ENCODE measurements at places on chromosomes 6 and 20. TPM values are rescaled to one million over a fixed set of nuclear protein-coding genes. Genes with fewer than 3 reads are reported as not detected.

GRCh38 chr6:165662041-165662748, 846 bp downstream of the PDE10A start:
- H3K27ac ChIP-seq: no peak overlapping the region
- no peak for DNase-seq
- peaks cover 54% of the 10 kb centered on the region for H3K27me3 ChIP-seq
- no peak overlapping the region for H3K4me3 ChIP-seq

GRCh38 chr20:41432746-41433145, 66.1 kb upstream of the EMILIN3 start:
- no peaks in the 10 kb centered on the region for H3K27me3 ChIP-seq
- DNase-seq: no peak
- H3K4me3 ChIP-seq: peak overlapping the region; percentile 41
- H3K27ac ChIP-seq: peak overlapping the region; percentile 84
- peaks cover 53% of the 10 kb centered on the region for H3K36me3 ChIP-seq
- peaks cover 74% of the 10 kb centered on the region for H3K4me1 ChIP-seq

DNA sequence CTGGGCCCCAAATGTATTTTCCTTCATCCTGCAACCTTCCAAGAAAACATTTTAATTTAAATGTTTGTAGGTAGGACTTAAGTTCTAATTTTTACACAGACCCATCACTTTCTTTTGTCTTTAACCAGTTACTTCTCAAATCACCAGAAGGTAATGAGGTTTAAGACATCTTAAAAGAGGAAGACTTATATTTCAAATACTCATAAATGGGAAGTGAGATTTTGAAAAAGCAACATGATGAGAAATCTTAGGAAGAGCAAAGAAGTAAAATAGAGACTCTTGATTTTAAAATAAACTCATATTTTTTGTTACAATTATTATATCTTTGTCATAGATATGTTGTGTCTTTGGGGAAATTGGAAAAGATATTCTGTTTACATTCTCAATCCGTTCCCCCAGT, 82.3 kb downstream of the SYNE1 start:
- H3K36me3 ChIP-seq: no peaks in the 10 kb centered on the region
- no peaks in the 10 kb centered on the region for H3K27me3 ChIP-seq
- H3K4me3 ChIP-seq: no peak overlapping the region
- H3K27ac ChIP-seq: no peak overlapping the region

The LY6G6D gene
- not detected for total RNA-seq

DNA sequence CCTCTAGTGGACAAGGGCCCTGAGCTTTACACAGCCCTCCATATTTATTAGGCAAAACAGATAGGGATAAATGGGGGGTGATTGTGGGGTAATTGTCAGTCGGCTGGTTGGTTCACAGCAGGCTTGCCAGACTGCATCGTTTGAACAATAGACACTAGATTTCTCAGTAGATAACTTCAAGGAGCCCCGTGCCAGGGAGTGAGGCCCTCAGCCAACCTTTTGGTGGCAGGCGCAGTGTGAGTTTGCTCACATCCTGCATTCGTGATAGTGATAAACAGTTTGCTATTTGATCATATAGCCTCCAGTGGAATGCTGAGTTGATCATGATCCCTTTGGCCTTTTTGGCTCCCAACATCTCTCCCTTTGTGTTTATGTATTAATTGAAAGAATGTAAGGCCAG, 3.6 kb upstream of the ABHD12 start:
- peaks cover 15% of the 10 kb centered on the region for H3K27me3 ChIP-seq
- H3K4me1 ChIP-seq: peaks cover 10% of the 10 kb centered on the region
- no peak overlapping the region for H3K27ac ChIP-seq
- no peak overlapping the region for H3K4me3 ChIP-seq
- H3K36me3 ChIP-seq: peaks cover 3% of the 10 kb centered on the region
- DNase-seq: no peak

DNA sequence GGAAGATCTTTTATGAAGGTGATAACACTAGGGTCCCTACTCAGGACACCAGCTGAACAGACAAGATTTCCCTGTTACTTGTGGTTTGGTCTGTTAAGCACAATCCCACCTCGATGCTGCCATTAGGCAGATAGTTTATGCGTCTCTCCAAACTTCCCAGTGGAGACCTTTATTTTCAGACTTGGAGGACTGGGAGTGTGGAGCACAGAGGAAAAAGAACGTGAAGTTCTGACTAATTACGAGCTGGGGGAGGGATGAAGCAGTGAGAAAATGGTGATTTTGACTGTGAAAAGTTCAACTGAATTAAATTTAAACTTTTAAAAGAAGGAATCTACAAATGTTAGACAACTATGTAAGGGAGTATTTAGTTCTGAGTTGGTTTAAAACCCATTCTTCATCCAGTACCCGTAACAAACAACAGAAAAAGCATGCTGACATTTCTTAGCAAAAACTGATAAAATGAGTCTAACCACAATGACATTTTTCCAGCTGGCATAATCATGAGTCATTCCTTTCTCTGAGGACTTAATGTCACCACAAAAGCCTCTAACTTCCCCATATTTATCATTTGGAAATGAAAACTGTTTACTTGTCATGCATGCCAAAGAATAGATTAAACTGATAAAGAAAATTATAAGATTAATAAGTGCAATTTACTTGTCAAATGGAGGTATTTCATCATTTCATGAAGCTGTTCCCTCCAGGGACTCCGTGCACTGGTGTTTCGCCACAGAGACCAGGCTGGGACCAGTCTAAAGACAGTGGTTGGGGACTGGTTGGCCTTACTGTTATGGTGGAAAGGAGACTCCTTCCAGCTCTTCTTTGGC, 113.3 kb upstream of the SSTR4 start:
- no peaks in the 10 kb centered on the region for H3K36me3 ChIP-seq
- H3K27ac ChIP-seq: peak overlapping the region; percentile 41
- peaks cover 3% of the 10 kb centered on the region for H3K27me3 ChIP-seq
- no peak for DNase-seq

The NT5DC1 gene
- 30.1 TPM for total RNA-seq

GRCh38 chr6:17179530-17180073, 77.8 kb downstream of the STMND1 start:
- H3K4me1 ChIP-seq: no peaks in the 10 kb centered on the region
- no peak overlapping the region for H3K27ac ChIP-seq
- H3K4me3 ChIP-seq: no peak overlapping the region

The LST1 gene
- total RNA-seq: 66.6 TPM

Data from activated T-helper 1 cell treated with anti-CD3 and anti-CD28 coated beads, Interleukin-12 subunit alpha, Interleukin-12 subunit beta, Interleukin-2, Interleukin-4 antibody, amounts not matched to agents 30 ng/mL and 10 ng/mL and 1 ng/mL, durations not matched to agents 14 hours and 24 hours and 36 hours (primary cell).